NCI-H82 (cell line): ENCODE measurements at places on chromosomes 6 and 20.

GRCh38 chr6:116392132-116393013 is 21.6 kb downstream of the DSE start:
- DNase-seq: peak; percentile 29

GRCh38 chr6:158323561-158323958 is 11.3 kb downstream of the TULP4 start:
- DNase-seq: no peak

DNA sequence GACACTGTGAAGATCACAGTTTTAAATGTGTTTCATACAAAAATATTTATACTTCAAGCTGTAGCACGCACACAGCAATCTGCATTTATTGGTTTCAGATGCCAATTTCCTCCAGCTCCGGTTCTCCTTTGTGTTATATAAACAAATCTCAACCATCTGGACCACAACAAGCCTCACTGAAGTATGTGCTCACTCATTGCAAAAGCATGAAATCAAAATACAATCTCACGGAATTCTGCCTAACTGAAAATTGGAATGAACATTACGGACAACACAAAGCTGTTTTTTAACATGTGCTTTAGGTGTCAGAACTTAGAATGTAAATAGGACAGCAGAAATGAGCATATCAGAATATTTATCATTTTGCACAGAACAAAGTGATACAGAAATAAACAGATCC is 38.0 kb downstream of the RCAN2 start:
- no peak for DNase-seq

- DNase-seq: peak; percentile 39
These were observed 34.1 kb upstream of the SLC35D3 start for GRCh38 chr6:136887953-136888352.

- DNase-seq: no peak
These were observed 63.2 kb downstream of the PDSS2 start for GRCh38 chr6:107396211-107396610.

DNA sequence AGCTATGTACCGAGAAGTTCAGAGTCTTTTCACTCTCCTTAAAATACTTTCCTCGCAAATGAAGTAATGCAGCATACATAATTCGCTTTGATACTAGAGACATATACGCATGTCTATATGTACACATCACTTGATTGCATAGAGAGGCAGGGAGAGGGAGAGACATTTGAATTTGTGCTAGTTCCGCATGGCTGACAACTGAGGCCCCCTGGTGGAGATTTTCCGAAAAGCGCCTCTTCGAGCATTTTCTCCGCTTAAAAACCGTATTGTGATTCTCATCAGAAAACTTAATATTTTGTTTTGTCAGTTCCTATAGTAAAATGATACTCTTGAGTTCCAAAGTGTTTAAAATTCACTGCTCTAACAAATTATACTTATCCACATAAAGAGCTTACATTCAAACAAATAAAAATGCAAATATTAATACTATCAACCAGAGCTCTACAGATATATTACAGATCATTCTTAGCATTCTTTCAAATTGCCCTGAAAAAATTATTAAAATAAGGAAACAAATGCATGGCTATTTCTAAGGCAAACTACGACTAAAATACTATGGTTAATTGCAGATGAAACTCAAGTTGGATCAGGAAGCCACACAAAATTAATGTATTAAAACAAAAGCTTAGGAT is 637 bp downstream of the MYLK4 start:
- DNase-seq: peak; percentile 73
